Parietal lobe (tissue), 2 donors: ENCODE measurements at places on chromosomes 5 and 9. TPM values are rescaled to one million over a fixed set of nuclear protein-coding genes. Genes with fewer than 3 reads are reported as not detected.

Gene NMUR2
- not detected for total RNA-seq

Gene PLPPR1
- 169 TPM for total RNA-seq

Gene SNCAIP
- total RNA-seq: 73.6 TPM

Gene SPATA24
- total RNA-seq: 6.6 TPM

Gene CCL21
- total RNA-seq: not detected

Gene NTNG2
- 17.5 TPM for total RNA-seq

Gene RIMOC1
- 27.5 TPM for total RNA-seq

Gene PCDHGA11
- 40.4 TPM for total RNA-seq

Gene ADAMTS13
- 2.5 TPM for total RNA-seq

Gene HTR1A
- 18.5 TPM for total RNA-seq

Gene KCTD16
- total RNA-seq: 28.5 TPM

Gene SLC25A2
- total RNA-seq: 0.63 TPM

Gene ACOT12
- 5.0 TPM for total RNA-seq

Gene ADRB2
- 0.94 TPM for total RNA-seq

Gene IFNA2
- total RNA-seq: not detected

Gene CARTPT
- 0.63 TPM for total RNA-seq

Gene ARHGEF39
- total RNA-seq: 0.31 TPM

Gene ANKRD18A
- 8.1 TPM for total RNA-seq

Gene FOXD4
- 0.31 TPM for total RNA-seq

Gene IL3
- total RNA-seq: not detected

Gene FANCG
- 39.4 TPM for total RNA-seq
